ENCODE measurements at places on chromosomes 3 and 15. TPM values are rescaled to one million over a fixed set of nuclear protein-coding genes. Genes with fewer than 3 reads are reported as not detected.

DNAH12 gene
- under 0.01 TPM for total RNA-seq

SPTSSB gene
- not detected for total RNA-seq

CACNA2D2 gene
- not detected for total RNA-seq

GABRR3 gene
- total RNA-seq = not detected

IGSF11 gene
- not detected for total RNA-seq

SLC22A13 gene
- 0.19 TPM for total RNA-seq

SENP5 gene
- total RNA-seq = 52.2 TPM

GYG1 gene
- total RNA-seq = 38.6 TPM

FGD5 gene
- total RNA-seq = 196 TPM

CADPS gene
- total RNA-seq = not detected

SLC2A2 gene
- not detected for total RNA-seq

FSD2 gene
- total RNA-seq = not detected

GRCh38 chr3:78875436-78875835 is 892.4 kb downstream of the ROBO1 start:
- DNase-seq = no peak

DNA sequence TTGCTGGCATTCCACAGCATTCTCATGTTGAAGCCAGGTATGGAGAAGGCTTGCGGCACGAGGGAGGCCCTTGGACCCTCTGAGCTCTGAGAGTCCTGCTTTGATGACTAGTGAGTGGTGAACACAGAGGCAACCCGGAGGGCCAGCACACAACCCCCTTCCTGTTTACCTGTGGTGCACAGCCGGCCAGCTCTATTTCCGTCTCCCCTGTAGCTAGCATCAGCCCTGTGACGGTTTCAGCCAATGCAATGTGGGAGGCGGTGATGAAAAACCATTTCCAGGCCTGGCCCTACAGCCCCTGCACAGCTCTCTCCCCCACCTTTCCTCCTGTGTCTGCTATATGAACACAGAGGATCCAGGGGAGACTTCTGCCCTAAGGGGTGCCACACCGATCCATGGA is 76.8 kb upstream of the KLHL25 start:
- DNase-seq = no peak

GRCh38 chr15:63950911-63951481 is 95.3 kb downstream of the DAPK2 start:
- DNase-seq = no peak

DNA sequence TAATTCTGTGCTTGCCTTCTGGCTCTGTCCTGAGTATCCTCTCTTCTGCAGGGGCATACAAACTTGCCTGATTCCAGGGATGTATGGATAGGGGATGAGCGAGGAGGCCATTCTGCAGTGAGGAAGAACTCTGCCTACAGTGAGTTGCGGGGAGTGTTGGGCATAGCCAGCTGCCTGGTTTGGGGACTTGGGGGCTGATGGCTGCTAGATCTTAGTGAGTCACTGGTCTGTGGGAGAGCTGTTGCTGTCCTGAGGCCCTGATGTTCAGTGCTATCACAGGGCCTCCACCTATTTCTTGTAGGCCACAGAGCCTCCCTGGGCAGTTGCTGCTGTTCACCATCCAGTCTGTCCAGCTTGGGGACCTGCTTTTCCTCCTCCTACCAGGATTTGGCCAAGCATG is 20.3 kb downstream of the CDAN1 start:
- DNase-seq = no peak

DNA sequence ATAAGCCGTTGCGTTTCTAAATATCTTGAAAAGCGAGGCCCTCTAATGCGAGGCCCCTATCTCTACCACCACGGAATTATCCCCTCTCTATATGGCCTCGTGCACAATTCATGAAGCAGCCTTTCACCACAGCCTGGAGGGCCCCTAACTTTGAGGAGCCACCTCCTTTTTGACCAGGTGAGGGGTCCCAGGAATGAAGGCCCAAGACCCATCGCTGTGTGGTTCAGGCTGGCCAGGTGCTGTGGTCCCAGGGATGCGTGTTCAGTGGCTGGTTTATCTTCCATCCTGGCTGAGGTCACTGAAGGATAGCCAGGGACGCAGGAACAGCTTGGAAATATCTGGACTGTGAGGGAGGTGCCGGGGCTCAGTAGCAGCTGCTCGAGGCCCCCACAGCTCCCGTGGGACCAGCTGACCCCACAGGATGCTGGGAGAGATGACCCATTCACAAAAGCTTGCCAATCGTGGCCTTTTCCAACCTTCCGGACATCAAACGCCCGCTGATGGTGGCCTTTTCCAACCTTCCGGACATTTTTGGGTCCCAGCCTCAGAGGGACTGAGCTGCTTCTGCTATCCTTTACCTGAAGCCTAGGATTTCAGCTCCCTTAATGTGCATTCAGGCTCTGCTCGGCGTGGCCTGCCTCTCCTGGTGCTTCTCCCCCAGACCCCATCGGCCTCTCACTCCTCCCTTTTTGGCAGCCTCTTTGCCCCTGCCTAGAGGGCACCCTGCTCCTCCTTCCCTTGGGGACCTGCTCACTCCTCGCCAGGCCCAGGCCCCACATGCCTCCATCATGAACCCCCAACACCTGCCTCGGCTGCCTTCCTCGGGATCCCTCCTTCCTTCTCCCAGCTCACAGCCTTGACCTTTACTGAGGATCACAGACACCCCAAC is 140.9 kb downstream of the CHSY1 start:
- no peak for DNase-seq

DNA sequence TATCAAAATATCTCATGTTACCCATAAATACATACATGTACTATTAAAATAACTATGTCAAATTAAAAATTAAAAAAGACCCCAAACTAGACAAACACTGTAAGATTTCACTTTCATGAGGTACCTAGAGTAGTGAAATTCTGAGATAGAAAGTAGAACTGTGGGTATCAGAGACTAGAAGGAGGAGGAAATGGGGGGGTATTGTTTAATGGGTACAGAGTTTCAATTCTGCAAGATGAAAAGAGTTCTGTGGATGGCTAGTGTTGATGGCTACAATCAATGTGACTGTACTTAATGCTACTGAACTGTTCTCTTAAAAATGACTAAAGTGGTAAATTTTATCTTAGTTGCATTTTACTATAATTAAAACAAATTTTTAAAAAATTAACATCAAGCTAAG is 36.6 kb downstream of the RFX7 start:
- DNase-seq = no peak

- DNase-seq = no peak
These were observed 397.2 kb downstream of the GAP43 start for GRCh38 chr3:116020495-116020894.

GRCh38 chr3:60076331-60076730 is 1026.5 kb upstream of the CFAP20DC start:
- no peak for DNase-seq

- DNase-seq = no peak
These were observed 29.7 kb downstream of the TMEM45A start for GRCh38 chr3:100522125-100522524.

DNA sequence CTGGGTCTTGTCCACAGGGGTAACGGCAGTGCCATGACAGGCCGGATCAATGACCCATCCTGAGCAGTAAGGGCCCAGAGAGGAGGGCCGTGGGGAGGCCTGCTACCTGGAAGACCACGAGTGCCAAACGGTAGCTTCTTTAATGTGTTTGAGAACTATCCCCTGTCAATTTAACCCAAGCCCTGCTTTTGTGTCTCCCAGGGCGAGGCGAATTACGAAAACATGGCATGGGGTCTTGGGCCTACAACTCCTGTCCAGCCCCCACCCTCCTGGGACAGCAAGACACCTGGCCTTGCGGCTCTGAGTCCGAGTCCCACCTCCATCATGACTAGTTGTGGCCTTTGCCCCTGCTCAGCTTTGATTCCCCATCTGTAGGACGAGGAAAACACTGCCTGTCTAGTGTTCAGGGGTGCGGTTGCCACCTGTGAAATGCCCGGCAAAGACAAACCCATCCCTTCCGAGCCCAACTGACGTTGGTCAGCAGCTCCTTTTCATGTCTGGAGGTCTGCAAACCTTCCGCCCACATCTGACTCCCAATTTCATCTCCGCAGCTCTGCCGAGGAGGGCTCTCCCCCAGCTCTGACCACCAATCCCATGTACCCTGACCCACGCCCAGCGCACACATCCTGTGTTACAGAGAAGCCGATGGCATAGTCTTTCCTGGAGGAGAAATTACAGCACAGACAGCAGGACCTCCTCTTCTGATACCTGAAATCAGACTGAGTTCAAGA is 28.9 kb upstream of the SNRPA1 start:
- DNase-seq = no peak

GRCh38 chr15:72593838-72594237 is 60.7 kb upstream of the GOLGA6B start:
- DNase-seq = no peak

DNA sequence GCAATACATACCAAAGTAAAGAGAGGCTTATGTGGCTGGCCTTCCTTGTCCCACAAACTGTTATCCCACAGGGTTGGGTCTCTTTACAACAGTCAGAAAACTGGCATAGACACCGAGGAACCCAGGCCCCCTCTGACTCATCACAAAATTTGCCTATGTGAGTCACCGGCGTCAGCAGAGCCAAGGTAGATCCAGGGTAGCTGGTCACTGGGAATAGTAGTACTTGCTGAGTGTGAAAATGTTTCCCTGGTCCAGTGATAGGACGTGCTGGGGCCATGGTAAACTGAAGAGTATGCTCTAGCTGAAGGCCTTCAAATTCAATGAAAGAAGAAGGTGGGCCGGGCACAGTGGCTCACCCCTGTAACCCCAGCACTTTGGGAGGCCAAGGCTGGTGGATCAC is 27.1 kb upstream of the SKIL start:
- DNase-seq = peak; percentile 27

DNA sequence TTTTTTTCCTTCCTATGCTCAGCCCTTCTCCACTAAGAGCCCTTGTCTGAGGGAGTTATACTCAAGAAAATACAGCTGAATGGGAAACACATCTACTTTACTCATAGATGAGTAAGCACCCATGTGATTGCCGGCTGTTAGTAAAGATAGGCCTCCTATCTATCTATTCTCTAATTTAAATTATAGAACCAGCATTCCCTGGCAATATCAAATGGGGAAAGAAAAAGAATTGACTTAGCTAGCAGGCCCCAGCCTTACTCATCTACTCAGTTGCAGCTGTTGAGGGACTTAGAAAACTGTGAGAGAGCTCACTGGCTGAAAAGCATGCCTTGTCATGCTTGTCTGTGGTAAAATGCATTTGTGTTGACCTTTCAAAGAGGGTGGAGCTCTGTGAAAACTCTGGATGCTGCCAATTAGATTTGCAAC is 116.9 kb upstream of the LRRFIP2 start:
- peak; percentile 41 for DNase-seq

GRCh38 chr3:112629425-112629824 is 11.5 kb downstream of the CCDC80 start:
- DNase-seq = peak; percentile 87

- no peak for DNase-seq
These were observed 577.7 kb downstream of the MECOM start for GRCh38 chr3:169085827-169086226.

GRCh38 chr15:41438206-41438605 is 21.3 kb downstream of the RTF1 start:
- no peak for DNase-seq

- DNase-seq = no peak
These were observed 440.7 kb upstream of the ARHGEF26 start for GRCh38 chr3:153680526-153680925.

DNA sequence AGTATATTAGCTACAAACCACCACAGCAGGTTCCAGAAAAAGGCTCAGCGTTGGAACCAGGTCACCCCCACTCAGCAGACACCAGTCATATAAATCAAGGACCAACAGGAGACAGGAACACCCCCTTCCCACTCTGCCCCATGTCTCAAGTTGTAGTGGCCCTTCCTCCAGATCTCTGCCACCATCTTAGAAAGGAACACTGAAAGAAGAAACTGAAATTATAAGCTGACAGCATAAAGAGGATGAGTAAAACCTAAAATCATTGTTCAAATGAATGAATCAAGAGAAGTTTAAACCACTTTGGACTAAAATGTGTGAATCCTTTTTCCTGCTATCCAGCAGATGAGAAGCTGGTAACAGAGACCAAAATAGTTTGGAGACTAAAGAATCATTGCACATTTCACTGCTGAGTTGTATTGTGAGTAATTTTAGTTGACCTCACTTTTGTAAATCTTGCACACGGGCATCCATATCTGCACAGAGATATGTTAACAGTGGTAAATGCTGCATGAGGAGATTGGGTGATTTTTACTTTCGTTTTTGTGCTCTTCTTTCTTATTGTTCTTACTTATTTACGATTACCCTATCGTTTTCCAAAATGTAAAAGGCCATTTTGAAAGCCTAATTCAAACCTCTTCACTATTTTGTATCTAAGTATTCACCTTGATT is 19.8 kb downstream of the CCR3 start:
- DNase-seq = no peak

- no peak for DNase-seq
These were observed 32.1 kb downstream of the KY start for GRCh38 chr3:134618478-134619300.

DNA sequence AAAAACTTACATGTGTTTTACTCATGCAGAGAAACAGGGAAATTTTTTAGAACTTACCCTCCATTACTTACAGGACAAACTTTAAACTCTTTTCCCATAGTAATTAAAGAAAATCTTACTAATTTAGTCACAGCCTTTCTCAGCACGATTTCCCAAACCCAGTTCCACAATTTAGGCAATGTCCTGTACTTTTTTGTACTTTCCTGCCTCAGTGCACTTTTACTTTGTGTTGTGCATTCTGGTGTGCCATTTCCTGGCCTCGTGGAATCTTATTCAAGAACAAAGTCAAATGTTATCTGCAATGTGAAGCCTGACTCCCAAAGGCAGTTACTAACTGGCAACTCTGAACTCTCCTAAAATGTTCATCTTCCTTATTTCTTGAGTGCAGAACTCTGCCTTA is 1.9 kb downstream of the SLC33A1 start:
- peak; percentile 17 for DNase-seq

- no peak for DNase-seq
These were observed 8.9 kb downstream of the EPHB3 start for GRCh38 chr3:184570489-184570888.

- no peak for DNase-seq
These were observed 44.6 kb downstream of the TLE3 start for GRCh38 chr15:70053001-70053715.

DNA sequence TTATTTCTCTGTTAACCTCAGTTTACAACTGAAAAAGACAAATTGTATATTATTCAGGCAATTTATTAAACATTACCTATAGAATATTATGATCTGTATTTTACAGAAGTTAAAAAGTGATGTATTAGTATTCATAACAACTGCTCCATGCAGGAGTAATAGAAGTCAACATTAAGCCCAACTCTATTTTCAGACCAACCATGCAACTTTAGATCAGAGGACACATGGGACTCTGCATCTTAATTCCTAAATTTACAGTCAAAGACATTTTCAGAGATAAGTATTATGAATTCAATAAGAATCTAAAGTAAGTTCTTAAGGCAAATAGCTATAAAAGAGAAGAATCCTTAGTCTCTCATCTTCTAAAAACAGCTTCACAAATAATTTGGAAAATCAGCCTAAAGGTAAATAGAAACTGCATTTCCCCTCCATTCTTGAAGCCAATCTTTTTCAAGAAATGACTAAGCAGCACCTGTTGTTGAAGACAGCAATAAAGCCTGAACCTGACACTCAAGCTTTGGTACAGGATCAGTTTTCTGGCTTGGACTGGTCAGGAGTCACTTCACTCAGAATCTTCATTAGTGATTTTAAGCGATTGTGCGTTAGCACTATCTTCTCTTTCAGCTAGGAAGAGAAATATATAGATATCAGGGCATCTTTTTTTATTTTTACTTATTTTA is 23.0 kb downstream of the OIP5 start:
- no peak for DNase-seq

- DNase-seq = no peak
These were observed 424.0 kb upstream of the PDZRN3 start for GRCh38 chr3:74048699-74049098.

- DNase-seq = no peak
These were observed 33.0 kb downstream of the IL20RB start for GRCh38 chr3:136990826-136991225.

Data from dermis blood vessel endothelial cell (primary cell).